ENCODE measurements at places on chromosomes 12 and 14.

DNA sequence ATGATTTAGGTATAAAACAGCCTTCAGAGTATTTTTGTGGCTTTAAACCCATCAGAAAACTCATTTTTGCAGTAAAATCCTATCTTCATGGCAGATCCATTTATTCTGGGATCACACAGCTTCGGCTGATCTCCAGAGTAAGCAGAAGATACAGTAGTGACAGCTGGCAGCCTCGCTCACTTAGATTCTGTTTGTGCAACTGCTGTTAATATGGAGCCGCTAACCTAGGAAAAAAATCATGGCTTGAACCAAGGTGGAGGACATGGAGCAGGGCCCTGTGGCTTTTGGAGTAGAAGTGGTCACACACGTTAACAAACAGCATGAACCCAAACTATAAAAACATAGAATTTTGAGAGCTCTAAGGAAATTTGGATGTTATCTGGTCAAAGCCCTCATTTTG lies 137.2 kb upstream of the ARHGAP5 start:
- DNase-seq, result no peak

DNA sequence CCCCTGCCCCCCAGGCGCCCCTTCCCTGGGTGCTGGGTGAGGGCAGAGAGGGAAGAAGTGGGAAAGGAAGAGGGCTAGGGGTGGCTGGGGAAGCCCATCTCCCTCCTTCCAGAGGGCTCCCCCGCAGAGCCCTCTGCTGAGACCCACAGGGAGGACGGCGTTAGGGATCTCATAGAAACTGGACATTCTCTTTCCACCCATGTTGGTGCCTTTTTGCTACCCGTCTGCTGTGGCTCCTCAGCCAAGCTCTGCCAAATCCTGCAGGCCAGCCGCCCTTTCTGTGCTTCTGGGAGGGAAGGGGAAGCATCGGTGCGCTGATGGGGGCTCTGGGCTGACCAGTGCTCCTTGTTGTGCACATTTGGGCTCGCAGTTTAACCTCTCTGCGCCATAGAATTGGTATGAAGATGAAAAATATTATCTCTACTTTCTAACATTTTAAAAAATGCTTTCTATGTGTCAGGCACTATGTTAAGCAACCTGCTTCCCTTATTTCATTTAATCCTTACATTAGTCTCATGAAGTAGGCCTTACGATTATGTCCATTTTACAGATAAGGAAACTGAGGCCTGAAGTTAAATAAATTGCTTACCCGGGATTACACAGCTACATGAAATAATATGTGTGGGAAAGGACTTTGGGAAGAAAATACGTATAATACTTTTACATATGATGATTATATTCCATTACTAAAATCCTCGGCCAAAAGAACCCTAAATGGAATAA lies 981 bp downstream of the SLC48A1 start:
- DNase-seq, result peak; percentile 4

GRCh38 chr12:104533134-104533533 lies 76.4 kb downstream of the CHST11 start:
- DNase-seq, result no peak

- no peak for DNase-seq
Observed at GRCh38 chr12:7304456-7304855, 584 bp downstream of the ACSM4 start.

DNA sequence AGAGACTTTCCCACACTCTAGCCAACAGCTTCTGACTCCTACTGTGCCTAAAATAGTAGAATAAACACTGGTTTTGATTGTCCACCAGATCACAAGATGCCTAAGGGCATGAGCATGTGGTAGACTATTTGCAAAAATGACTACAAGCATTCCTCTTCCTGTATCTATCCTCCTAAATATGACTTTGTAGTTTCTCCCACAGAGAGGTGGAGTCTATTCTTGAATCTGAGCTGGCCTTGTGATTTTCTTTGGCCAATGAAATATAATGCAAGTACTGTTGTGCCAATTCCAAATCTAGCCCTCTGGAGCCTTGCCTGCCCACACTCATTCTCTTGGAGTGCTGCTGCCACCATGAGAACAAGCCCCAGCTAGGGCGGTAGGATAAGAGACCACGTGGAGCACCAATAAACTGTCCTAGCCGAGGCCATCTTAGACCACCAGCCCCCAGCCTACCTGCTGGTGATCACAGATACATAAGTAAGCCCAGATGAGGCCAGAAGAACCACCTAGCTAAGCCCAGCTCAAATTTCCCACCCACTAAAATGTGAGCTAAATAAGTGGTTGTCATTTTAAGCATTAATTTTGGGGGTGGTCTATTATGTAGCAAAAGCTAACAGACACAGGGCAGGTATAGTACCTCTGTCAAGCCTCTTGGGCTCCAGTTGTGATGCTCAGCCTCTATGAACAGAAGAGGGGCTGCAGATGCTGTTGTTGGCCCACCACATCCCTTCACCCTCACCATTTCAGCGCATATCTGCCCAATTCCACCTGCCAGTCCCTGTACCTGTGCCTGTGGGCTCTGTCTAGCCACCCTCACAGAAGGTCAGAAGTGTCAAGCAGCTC lies 17.9 kb downstream of the ZFP36L1 start:
- no peak for DNase-seq

DNA sequence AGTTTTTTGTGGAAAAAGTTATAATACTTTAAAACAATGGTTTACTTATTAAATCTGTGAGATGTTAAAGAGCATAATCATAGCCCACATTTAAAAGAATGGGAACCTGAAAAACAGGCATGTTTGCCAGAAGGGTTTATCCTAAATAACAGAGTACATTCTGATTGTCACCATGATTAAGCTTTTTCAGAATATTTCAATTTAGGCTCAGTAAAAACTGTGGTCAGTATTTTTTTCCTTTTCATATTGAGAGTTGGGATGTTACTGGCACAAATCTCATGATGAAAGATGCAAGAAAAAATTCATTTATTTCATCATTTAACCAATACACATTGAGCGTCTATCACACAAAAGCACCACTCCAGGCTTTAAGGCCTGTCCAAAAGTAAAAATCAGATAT lies 18.6 kb downstream of the EPS8 start:
- DNase-seq, result no peak

DNA sequence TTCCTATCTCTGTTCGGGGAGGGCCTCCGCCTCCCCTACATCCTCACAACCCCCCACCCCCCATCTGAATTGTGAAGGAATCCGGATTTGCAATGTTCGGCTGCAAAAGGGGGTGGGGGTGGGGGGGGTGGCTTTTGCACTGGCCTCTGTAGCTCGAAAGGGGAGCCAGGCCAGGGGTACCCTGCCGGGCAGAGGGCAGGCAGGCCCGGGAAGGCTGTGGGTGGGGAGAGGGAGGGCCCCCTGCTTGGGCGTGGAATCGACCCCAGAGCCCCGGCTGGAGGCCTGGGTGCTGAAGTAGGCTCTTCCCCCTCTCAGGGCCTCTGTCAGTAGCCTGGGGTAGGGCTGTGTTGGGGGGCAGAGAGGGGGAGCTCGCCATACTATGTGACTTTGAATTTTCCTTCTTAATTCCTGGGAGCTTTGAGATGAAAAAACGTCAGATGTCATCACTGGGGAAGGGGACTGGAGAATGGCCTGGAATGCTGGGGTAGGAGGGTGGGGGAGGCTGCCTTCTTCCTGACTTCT lies 1.1 kb downstream of the LRP1 start:
- no peak for DNase-seq

- DNase-seq, result peak; percentile 37
Observed at GRCh38 chr14:77212097-77212870, 30.7 kb downstream of the TMEM63C start.

DNA sequence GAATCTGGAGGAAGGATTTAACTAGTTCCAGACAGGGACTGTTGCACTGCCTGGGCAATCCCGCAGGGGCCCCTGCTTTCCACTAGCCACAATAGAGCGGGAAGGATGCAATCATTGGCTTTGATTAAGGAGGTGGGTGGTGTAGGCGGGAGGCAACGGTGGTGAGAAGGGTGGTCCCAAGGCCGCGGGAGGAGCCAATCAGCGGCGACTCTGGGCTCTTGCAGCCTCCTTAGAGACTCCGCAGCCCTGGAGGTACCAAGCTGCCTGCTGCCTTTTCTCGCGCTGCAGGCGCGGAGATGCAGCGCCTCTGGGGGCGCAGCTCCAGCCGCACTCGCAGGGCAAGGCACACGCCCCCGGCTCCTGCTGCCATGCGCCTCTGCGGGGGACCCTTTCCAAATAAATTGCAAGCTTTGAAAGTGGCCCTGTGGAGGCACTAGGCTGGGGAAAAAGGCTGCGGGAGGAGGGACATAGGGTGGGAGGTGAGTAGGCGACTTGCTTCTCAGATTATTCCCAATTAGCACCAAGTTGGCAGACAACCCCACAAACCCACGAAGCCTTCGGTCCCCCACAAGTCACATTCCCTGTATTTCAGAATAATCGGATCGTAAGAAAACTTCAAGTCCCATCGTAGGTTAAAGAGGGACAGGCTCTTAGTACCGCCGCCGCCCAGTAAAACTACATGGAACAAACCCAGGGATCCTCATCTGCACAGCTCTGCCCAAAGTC lies 858 bp upstream of the KCNA1 start:
- no peak for DNase-seq

- DNase-seq, result no peak
Observed at GRCh38 chr14:96497087-96497486, 5.1 kb upstream of the PAPOLA start.

DNA sequence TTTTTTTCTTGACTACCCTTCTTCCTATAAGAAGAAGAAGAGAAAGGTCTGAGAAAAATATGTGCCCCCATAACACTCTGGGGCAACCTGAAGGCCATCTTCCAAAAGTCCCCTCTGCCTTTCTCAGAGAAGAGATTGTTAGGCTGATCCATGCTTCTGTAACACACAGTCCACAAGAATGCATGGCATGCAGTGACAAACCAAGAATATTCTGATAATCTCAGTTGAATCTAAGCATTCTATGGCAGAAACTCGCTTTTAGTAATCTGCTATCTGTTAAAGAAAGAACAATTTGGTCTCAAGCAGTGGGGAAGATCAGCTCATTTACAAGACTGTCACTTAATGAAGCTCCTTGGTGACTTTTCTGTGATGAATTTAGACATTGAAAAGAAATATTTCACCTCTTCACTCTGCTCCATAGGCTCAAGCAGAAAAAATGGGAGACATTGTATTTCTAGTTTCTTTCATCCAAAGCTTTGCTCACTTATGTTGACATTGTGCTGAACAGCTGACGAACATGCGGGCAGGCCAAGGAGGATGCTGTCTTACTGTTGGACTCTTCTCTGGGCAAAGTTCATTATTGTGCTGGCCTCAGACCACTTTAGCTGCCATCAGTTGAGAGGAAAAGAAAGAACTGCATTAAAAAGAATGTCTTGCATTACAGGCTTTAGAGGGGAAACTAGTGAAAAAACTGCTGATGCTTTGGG lies 957.1 kb downstream of the DIO2 start:
- DNase-seq, result no peak

DNA sequence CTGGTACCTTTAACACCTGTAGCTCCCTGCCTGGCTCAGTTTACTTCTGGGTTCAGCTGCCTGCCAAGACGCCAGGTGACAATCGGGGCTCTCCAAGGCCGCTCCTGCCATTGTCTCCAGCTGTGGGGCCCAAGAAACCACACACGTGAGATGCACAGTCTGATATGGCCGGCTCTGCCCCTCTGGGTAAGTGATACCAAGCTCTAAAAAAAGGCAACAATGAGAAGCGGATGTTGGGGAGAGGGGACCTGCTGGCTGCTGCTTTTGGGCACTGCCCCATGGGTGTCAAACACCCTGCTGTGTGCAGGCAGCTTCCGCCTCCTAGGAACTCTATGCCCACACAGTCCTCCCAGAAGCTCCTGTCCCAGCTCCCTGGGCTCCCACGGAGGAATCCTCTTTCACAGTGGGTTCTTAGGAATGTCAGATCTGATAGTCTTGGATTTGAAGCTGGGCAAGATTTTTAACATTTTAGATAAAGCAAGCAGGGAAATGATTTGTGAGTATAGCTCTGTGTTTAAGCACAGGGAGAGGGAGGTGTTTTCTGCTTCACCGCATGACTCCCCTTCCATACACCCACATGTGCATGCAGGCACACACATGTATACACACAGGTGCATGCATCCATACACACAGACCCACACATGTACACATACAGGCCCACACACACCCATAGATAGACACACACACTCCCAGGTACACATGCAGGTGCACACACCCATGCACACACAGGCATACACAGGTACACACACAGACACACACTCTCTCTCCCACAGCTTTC lies 1135.8 kb downstream of the BCL11B start:
- DNase-seq, result no peak

DNA sequence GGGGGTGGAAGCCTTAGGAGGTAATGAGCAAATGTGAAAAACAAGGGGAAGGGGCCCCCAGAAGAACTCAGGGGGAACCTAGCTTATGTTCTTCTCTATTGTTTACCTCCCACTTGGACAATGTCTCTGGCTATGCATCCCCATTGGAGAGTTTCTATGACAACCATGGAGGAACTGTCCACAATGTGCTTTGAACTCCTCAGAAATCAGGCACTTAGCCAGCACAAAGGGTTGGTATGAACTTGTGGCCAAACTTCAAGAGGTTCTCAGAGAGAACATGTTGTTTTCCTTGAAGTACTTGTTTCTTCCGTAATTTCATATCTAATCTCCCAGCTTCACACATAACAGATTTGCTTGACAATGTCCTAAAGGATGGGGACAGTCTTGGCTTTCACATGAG lies 202.8 kb upstream of the PELI2 start:
- no peak for DNase-seq

Data from MV-4-11 (cell line).